ENCODE measurements at places on chromosomes 4 and X.

GRCh38 chr4:102687373-102687981, 73.3 kb downstream of the MANBA start:
- peak; percentile 68 for DNase-seq

GRCh38 chr4:155526452-155527169, 140.0 kb upstream of the GUCY1A1 start:
- DNase-seq: no peak

GRCh38 chr4:59553721-59554091, 1646.4 kb upstream of the ADGRL3 start:
- peak; percentile 14 for DNase-seq

DNA sequence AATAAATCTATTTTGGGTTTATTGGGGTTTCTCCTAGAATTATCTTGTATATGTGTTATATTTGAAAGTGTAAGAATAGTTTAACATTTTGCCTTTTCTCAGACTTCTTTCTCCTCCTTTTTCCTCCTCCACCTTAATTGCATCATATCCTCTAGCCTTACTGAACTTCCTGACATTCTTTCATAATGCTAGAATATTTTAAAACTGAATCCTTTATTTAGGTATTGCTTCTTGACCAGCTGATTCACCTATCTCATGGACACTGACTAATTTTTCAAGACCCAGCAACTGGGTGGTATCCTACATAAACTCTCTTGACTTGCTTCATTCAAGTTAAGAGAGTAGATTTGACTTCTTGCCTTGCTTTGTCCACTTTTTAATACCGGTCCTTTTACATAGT, 1508.9 kb downstream of the STIM2 start:
- no peak for DNase-seq

- no peak for DNase-seq
Observed at GRCh38 chr4:88189881-88190585, 31.6 kb upstream of the ABCG2 start.

DNA sequence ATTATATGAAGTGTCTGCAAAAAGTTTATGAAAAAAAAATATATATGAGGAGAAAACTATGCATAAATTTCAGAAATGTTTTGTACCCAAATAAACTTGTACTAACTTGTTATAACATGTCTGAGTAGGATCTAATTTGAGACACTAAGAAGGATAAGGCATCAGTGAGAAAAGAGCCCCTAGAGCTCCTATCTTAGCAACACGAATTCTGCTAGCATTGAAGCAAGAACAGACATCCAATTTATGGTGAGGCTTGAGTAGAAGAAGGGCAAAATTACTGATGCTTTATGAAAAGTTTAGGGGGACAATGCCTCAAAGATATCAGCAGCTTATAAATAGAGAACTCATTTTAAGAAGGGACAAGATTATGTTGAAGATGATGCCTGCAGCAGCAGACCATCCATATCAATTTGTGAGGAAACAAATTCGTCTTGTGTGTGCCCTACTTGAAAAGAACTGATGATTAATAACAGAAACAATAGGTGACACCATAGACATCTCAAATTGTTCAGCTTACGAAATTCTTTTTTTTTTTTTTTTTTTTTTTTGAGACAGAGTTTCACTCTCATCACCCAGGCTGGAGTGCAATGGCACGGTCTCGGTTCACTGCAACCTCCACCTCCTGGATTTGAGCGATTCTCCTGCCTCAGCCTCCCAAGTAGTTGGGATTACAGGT, 35.7 kb upstream of the ADAM29 start:
- DNase-seq: no peak

DNA sequence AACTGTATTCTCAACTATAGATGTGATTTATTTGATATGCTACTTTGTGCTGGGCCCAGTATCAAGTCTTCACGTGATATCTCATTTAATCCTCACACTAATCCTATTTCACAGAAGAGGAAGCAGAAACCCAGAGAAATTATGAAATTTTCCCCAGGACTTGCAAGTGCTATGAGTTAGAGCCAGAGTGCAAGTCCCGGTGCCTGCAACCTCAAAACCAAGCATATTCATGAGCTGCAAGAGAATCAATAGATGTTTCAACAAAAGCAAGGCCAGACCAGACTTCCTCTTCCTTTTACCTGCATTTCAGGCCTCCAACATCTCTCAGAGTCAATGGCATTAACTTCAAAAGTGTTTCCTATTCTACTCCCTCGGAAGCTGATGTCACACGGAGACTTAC, 92.2 kb upstream of the GATB start:
- DNase-seq: peak; percentile 68

DNA sequence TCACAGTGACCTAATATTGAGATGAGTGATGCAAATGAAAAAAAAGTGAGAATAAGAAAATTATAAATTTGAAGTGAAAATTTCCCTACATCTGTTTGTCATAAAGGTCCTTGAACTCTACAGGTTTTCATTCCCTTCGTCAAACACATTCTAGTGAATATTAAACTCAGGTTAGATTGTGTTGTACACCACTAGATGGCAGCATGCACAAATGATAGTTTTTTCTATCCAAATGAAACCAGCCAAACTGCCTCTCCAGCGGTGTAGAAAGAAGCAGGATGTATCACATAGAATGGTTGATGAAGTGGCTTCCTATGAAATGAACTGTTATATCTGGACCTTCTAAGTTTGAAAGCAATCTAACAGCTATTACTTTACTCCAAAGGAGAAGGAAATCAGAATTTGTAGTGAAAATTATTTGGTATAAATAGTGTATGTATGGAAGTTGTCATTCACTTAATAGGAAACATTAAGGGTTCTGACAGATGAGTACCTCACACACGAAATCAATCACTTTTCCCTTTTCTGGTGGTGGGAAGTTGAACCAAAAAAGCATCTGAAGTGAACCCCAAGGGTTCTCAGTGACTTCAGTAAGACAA, 382.7 kb downstream of the UNC5C start:
- peak; percentile 63 for DNase-seq

DNA sequence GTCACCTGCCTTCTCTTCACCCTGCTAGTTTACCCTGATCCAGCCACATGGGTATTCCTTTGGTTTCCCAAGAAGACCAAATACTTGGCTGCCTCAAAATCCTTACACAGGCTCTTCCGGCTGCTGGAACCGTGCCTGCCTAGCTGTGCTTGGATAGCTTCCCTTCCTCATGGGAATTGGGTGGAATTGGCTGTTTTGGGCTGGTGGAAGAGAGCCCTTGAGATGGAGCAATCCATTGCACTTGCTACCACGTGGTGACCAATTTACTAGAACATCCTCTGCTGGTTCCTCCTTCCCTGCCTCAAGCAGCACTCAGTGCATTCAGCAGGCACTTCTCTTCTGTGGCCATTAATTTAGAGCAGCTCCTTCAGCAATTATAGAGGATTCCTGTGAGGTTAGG, 119.3 kb upstream of the AP1S2 start:
- peak; percentile 13 for DNase-seq

DNA sequence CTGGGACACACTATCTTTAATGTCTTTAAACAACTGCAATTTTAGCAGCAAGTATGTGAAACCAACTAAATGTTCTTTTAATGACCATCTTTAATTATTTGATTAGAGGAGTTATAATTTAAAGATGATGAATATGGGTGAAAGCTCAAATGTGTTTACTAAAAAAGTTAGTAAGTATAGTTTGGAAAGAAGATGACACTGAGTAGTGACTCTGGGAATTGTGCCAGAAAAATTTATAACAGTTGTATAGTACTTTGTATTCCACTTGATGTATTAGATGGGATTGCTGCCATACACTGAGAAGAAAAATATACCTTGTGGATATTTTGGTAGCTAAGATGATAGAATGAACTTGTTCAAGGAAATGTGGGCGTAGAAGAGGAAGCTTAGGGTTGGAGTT, 19.5 kb upstream of the PACRGL start:
- DNase-seq: no peak

DNA sequence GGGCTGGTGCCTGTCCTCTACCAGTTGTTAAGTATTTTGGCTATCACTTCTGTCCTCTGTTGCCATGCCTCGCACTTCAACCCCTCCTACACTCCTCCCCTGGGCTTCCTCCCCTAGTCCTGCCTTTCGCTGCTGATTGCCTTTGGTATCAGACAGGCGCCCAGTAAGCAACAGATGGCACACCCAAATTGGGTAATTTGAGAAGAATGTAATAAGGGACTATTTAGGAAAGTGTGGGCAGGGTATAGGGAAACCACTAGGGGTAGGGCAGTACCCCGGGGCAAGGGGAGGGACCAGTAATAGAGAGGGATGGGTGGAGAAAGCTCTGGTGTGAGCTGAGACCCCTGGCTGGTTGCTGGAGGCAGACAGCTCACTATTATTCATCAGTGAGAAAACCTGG, 172.7 kb upstream of the USP9X start:
- no peak for DNase-seq

DNA sequence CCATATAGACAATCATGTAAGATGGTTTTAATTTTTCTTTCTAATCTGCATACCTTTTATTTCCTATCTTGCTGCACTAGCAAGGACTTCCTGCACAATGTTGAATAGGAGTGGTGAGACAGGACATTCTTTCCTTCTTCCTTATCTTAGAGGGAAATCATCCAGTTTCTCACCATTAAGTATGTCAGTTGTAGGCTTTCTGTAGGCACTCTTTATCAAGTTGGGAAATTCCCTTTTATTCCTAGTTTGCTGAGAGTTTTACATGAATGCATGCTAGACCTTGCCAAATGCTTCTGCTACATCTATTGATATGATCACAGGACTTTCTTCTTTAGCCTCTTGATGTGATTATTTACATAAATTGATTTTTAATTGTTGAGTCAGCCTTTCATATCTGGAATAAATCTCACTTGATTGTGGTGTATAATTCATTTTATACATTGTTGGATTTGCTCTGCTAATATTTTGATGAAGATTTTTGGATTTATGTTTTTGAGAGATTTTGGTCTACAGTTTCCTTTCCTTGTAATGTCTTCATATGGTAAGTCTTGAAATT, 23.8 kb downstream of the RNF175 start:
- no peak for DNase-seq

DNA sequence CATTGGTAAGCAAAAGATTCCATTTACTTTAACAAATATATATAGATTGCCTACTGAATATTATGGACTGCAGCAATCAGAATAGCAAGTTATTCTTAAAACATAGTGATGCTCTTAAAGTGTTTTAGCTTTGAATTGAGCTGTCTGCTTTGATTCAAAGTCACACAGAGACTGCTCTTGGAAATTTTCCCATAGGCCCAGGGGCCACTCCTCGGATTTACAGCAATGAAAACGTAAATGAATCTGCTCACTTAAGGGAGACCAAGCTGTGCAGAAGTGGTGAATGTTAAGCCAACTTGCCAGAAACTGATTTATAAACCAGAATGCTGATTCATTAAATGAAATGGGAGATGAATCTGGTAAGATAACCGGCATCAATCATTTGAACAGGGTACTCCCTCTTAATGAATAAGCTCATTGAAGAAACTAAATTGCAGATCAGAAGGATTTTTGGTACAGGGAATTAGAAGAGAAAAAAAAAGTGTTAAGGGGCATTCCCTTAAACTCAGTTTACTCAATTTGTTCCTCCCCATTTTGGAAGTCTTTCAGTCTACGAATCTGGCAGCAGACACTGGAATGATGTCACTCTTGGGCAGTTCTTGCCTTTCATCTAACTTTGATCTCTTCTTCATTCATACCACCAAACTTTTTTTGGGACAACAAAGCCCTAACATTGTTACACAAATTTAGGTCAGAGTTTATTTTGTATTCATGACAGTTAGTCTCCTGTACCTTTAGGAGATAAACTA, 363.3 kb upstream of the MAGEB2 start:
- DNase-seq: no peak

GRCh38 chr4:188408244-188409030, 269.2 kb downstream of the TRIML1 start:
- DNase-seq: no peak

GRCh38 chrX:100643956-100644860, at the start of gene SRPX2:
Gene SRPX2, plus strand, starts transcription at chrX:100644199. Its CDS starts 2,124 bp downstream, at chrX:100646323.
- DNase-seq: peak; percentile 82

DNA sequence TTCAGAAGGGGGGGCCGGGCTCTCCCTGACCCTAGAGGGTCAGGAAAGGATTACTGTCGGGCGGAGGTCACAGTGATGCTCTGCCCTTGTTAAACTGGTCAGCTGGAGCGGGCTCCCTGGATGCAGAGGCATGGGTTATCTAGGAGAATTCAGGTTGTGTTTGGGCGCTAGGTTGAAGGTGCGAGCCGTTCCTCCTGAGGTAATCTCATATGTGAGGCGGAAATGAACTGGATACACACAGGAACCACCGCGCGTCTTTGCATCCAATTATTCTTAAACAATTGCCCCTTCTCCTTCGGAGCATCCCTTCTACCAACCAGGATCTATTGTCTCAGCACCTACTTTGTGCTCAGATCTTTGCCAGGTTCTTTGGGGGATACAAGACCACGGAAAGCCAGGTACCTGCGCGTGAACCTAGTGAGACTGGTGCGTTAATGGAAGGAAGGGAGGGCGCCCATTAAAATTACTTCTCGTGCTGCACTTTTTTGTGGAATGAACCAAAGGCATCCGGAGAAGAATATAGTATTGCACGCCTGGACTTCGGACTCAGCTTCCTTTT, 28.4 kb downstream of the HAND2 start:
- no peak for DNase-seq

All from suppressor macrophage (primary cell).